ENCODE measurements at places on chromosomes 6 and 20. TPM values are rescaled to one million over a fixed set of nuclear protein-coding genes. Genes with fewer than 3 reads are reported as not detected.

DNA sequence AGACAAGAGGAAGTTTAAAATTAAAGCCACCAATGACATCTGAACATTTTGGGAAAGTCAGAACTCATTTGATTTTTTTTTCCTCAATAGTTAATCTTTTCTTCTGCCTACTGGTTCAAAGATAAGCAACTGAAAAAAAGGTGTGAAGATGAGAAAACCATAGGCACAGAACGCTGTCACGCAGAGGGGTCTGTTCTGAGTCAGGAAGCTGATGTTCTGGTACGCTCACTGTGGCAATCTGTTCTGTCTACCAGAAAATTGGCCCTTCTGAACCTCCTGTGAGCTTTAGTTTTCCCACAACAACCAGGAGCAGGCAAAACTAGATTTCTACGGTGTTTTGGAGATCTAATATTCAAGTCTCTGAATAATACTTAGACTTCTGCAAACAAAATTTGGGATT is 76.7 kb upstream of the ADGRG6 start:
- H3K36me3 ChIP-seq = peaks cover 4% of the 10 kb centered on the region
- no peak overlapping the region for H3K4me3 ChIP-seq
- no peaks in the 10 kb centered on the region for H3K4me1 ChIP-seq
- H3K27ac ChIP-seq = no peak overlapping the region
- no peaks in the 10 kb centered on the region for H3K27me3 ChIP-seq

DNA sequence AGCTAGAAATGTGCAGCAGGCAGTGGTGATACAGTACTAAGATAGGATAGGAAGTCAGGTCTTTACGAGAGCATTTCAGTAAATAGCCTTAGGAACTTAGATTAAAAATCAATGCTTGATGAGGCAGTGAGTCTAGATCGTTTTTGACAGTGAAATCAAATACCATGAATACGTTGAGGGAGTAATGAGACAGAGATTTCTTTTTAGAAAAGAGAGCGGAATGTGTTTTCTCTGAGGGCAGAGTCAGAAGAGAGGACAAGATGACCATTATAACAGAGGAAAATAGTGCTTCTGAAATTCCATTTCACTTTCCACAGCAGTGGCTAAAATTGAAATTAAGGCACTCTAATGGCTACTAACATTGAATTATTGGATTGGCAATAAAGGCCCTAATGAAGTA is 339.6 kb downstream of the UTRN start:
- no peak overlapping the region for H3K27ac ChIP-seq
- DNase-seq = no peak
- H3K27me3 ChIP-seq = no peaks in the 10 kb centered on the region
- H3K4me1 ChIP-seq = no peaks in the 10 kb centered on the region
- no peaks in the 10 kb centered on the region for H3K36me3 ChIP-seq

FERMT1 gene
- total RNA-seq = 2.2 TPM

- no peaks in the 10 kb centered on the region for H3K36me3 ChIP-seq
- no peaks in the 10 kb centered on the region for H3K4me1 ChIP-seq
- no peak overlapping the region for H3K4me3 ChIP-seq
- no peak overlapping the region for H3K27ac ChIP-seq
Measured at GRCh38 chr6:169326067-169326799, 72.6 kb upstream of the THBS2 start.

PPP1R3G gene
- 7.2 TPM for total RNA-seq

DNA sequence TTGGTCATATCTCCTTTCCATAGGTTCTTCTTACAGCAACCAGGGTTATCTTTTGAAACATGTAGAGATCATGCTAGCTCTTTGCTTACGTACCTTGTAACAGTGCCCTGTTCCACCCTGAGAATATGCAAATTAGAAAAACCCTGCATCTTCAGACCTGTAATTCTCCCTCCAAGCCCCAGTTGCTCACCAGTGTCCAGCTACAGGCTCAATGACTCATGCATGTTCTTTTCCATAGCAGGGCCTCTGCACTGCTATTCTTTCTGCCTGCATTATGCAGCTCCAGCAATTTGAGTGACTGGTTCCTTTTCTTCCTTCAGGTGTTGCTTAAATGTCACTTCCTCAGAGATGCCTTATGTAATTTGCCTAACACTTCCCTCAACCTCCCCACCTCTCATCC is 636.2 kb downstream of the KHDRBS2 start:
- H3K27me3 ChIP-seq = no peaks in the 10 kb centered on the region
- DNase-seq = no peak
- H3K4me1 ChIP-seq = no peaks in the 10 kb centered on the region

CTAGE9 gene
- not detected for total RNA-seq

SLC22A16 gene
- total RNA-seq = 0.42 TPM

DNA sequence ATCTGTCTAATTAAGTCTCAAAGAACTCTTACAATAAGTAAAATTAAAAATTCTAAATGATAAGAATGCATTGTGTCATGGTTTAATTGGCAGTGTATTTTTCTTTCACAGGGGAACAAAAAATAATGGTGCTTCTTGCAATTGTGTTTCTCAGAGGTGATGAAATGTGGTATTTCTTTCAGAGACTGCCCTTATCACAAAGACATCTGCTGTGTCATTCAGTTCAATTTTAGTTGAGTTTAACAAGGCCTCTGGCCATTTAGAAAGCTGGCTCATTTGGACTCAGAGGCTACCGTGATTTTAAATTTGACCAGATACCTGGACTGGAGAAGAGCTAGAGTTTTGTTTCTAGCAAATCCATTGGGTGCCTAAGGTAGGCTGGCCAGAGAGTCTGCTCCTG is 23.6 kb upstream of the ZNF831 start:
- H3K27ac ChIP-seq = no peak overlapping the region
- no peak overlapping the region for H3K4me3 ChIP-seq
- no peaks in the 10 kb centered on the region for H3K36me3 ChIP-seq
- H3K4me1 ChIP-seq = peaks cover 9% of the 10 kb centered on the region

- H3K27ac ChIP-seq = no peak overlapping the region
- peaks cover 2% of the 10 kb centered on the region for H3K36me3 ChIP-seq
- no peaks in the 10 kb centered on the region for H3K27me3 ChIP-seq
- DNase-seq = no peak
- no peaks in the 10 kb centered on the region for H3K4me1 ChIP-seq
Measured at GRCh38 chr6:119182875-119183274, 104.4 kb upstream of the FAM184A start.

GRCh38 chr6:43517505-43518357 is 842 bp downstream of the POLR1C start:
- H3K4me3 ChIP-seq = peak overlapping the region; percentile 98
- DNase-seq = no peak
- H3K27ac ChIP-seq = no peak overlapping the region
- no peaks in the 10 kb centered on the region for H3K27me3 ChIP-seq
- peaks cover 63% of the 10 kb centered on the region for H3K4me1 ChIP-seq
- peaks cover 22% of the 10 kb centered on the region for H3K36me3 ChIP-seq

TBX18 gene
- 14.9 TPM for total RNA-seq

GRCh38 chr20:57774951-57775350 is 65.1 kb upstream of the PMEPA1 start:
- no peaks in the 10 kb centered on the region for H3K27me3 ChIP-seq
- no peaks in the 10 kb centered on the region for H3K4me1 ChIP-seq
- DNase-seq = no peak
- no peak overlapping the region for H3K27ac ChIP-seq
- H3K36me3 ChIP-seq = no peaks in the 10 kb centered on the region

DNA sequence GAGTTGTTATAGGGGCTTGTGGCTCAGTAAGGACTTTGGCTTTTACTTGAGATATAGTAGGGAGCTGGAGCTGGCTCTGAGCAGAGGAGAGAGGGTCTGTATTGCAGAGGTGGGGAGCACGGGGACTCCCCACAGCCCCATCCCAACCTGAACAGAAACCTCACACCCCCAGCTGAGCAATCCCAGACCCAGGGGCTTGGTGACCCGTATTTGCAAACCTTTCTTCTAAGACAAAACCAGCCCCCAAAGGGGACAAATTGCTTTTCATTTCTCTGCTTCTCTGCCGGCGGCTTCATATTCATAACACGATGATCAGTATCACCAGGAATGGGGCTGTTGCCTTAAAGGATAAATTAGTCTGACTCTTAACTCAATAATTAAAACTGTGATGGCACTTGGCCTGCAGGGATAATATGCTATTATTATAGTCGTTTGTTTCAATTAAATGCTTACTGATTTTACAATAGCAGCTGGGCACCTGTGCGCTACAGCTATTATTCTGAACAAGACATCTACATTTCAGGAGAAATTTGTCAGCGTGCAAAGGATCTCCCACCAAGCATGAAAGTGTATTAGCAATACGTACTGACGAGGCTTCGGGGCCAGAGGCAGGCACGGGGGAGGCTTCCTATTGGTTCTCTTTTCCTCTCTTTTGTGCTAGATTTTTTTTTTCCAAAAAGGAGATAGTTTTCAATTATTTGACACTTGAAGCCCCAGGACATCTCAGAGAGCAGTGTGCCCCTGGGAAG is 118.1 kb downstream of the TOX2 start:
- no peak overlapping the region for H3K27ac ChIP-seq
- DNase-seq = no peak
- H3K36me3 ChIP-seq = no peaks in the 10 kb centered on the region
- H3K4me1 ChIP-seq = no peaks in the 10 kb centered on the region

DNA sequence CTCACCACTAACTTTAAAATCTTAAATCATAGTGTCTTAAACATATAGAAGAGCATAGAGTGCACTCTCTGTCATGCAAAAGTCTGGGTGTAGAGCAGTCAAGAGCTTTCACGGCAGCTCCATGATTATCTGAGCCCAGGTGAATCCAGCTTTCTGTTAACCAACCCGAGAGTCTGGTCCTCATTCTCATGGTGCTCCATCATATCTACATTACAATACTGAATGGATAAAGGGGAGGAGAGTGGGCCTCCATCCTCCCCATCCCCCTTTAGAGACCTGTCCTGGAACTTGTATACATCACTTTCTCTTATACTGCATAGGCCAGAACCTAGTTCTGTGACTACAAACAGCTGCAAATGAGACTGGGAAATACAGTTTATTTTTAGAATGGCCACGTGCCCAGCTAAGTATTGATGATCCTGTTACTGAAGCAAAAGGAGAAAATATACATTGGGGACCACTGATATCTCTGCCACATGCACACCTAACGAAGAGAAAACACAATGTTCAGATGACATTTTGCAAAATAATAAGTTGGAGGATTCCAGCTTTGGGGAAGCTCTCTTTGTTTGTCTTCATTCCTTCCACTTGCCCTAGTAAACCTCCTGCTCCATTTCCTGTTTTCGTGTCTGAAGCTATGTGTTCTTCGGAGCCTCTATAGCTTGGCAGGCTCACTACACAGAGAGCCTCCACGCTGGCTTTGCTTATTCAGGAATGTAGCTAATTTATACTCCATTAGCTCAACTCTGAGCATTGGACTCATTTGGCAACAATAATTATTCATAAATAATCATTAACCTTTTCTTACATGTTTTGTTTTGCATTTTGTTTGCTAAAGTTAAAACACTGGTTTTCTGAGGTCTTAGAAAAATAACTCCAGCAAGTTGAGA is 110.1 kb downstream of the IYD start:
- no peak overlapping the region for H3K4me3 ChIP-seq
- H3K27ac ChIP-seq = no peak overlapping the region
- H3K4me1 ChIP-seq = no peaks in the 10 kb centered on the region
- H3K36me3 ChIP-seq = no peaks in the 10 kb centered on the region

SLC22A2 gene
- total RNA-seq = not detected

DNA sequence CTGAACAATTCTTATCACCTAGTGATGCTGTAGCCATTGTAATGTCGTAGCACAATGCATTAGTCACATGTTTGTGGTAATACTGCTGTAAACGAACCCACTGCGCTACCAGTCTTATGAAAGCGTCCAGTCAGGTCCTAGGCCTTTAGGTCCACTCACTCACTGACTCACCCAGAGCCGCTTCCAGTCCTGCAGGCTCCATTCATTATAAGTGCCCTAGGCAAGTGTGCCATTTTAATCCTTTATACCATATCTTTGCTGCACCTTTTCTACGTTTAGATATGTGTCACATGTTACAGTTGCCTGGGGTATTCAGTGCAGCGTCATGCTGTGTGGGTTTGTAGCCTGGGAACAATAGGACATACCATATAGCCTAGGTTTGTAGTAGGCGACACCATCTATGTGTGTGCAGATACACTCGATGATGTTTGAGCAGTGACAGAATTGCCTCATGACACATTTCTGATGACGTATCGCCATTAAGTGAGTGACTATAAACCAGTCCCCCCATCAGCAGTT is 15.4 kb downstream of the IGF2R start:
- peaks cover 85% of the 10 kb centered on the region for H3K4me1 ChIP-seq
- peak overlapping the region; percentile 13 for H3K27ac ChIP-seq
- no peaks in the 10 kb centered on the region for H3K36me3 ChIP-seq
- H3K4me3 ChIP-seq = no peak overlapping the region
- no peak for DNase-seq

ADAM33 gene
- 10.1 TPM for total RNA-seq

- H3K27ac ChIP-seq = no peak overlapping the region
- DNase-seq = no peak
- no peaks in the 10 kb centered on the region for H3K4me1 ChIP-seq
- H3K36me3 ChIP-seq = no peaks in the 10 kb centered on the region
- H3K4me3 ChIP-seq = no peak overlapping the region
- no peaks in the 10 kb centered on the region for H3K27me3 ChIP-seq
Measured at GRCh38 chr20:14431568-14431967, 94.2 kb upstream of the FLRT3 start.

HNF4A gene
- total RNA-seq = not detected

GRCh38 chr6:52992980-52993920 is 1.8 kb downstream of the GSTA4 start:
- no peak for DNase-seq
- peaks cover 17% of the 10 kb centered on the region for H3K4me1 ChIP-seq

PAK5 gene
- total RNA-seq = not detected

Measured in heart left ventricle (tissue), 16 donors.